Eye (tissue), 1 donor: ENCODE measurements at places on chromosomes 1 and 21.

DNA sequence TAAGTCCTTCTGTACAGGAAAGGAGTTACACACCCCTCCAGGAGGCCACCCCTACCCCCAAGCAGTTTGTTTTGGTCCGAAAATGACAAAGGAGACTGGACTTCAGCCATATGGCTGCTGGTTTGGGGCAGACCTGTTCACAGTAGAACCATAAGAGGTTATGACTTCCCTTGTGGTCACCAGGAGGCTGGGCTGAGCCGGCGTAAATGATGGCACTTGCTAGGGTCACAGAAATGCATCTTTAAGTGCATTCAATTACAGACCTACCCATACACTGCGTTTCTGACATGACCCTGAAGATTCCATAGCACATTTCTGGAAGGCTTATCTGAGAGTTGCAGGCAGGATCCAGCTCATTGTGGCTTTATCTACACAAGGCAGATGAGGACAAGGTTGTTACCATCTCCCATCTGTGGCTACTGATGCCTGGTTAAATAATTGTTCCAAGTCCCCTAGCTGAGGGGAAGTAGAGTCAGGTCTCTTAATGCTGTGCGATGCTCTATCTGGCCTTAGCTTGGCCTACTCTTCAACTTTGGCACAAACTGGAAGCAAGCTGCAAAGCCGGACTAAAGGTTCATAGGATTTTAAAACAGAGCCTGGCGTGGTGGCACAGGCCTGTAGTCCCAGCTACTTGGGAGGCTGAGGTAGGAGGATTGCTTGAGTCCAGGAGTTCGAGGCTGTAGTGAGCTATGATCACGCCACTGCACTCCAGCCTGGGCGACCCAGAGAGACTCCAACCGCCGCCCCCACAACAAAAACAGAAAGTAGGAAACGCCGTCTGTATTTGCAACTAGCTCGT is 1.7 kb upstream of the TRIM67 start:
- DNase-seq, result no peak

- DNase-seq, result no peak
Observed at GRCh38 chr1:31377364-31377863, 4.5 kb upstream of the FABP3 start.

DNA sequence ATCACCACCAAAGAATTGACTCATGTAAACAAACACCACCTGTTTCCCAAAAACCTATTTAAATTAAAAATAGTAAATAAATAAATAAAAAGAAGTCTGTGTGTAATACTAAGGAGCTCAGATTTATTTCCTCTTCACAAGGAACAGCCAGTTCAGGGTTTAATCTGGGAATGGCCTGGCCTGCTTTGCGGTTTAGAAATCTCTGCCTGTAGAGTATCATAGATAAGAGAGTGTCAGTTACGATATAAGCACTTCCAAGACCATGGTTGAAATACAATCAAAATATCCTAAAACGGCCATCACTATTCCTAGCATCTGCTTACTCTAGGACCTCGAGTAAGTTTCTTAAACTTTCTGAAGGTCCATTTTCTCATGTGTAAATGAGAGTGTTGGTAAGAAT is 274.4 kb downstream of the PLPP3 start:
- DNase-seq, result no peak

GRCh38 chr21:21614966-21615365 is 616.8 kb downstream of the NCAM2 start:
- no peak for DNase-seq

GRCh38 chr1:64404202-64404601 is 65.7 kb upstream of the CACHD1 start:
- DNase-seq, result no peak

DNA sequence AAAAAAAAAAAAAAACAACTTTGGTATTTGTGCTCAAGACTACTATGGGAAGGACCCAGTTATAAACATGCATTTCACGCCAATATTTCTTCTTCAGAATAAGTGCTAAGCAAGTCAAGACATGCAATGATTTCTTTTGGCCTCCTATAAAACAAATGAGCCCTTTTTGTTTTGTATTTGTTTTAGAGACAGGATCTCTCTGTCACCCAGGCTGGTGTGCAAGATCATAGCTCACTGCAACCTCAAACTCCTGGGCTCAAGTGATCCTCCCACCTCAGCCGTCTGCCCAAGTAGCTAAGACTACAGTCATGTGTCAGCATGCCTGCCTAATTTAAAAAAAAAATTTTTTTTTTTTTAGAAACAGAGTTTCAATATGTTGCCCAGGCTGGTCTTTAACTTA is 348.7 kb downstream of the PCP4 start:
- DNase-seq, result no peak

- peak; percentile 31 for DNase-seq
Observed at GRCh38 chr1:47703981-47704596, 266.2 kb downstream of the FOXD2 start.

DNA sequence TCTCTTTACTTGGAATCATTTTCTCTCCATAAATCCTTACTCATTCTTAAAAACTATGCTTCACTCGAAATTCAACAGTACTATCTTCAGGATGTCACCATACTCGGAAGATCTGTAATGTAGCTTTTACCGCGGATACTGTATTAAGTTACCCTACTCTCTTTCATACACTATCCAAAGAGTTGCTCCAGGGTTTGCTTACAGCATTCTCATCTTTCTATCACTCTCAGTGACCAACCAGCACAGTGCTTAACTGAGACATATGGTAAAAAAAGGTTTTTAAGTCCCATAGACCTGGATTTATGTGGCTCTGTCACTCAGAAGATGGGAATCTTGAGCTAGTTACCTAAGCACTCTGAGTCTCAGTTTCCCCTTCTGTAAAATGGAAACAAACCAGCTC is 15.8 kb downstream of the GTF2B start:
- no peak for DNase-seq

GRCh38 chr1:65254320-65255034 is 54.9 kb upstream of the DNAJC6 start:
- peak; percentile 88 for DNase-seq

GRCh38 chr1:117447661-117448060 is 80.4 kb downstream of the MAN1A2 start:
- no peak for DNase-seq

DNA sequence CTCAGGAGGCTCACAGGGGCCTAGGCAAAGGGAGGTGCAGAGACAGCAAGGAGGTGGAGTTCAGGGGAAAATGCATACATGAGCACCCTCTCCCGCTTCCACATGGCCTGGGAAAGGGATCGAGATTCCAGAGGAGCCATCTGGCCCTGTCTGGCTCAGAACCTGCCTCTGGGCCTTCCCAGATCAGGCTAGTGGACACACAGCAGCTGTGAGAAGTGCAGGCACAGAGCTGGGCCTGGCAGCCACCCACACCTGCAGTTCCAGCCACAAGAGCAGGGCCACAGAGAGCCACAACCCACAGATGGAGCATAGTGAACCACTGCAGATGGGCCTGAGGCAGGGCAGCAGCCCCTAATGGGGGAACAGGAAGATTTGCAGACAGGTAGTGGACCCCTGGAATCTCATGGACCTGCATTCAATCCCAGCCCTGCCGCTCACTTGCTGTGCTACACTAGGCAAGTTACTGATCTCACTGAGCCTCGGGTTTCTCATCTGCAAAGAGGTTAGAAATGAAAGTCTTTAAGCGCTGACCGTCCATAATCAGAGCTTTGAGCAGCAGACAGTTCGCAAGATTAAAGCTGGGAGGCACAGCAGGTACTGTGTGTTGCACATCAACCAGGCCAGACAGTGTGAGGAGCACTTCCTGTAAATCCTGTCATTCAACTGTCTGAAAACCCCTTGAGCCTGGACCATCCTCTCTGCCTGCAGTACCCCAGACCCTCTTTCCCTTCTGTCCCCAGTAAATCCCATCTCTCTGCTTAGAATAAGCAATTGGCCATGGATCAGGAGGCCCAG is 58.0 kb downstream of the MATN1 start:
- DNase-seq, result no peak

DNA sequence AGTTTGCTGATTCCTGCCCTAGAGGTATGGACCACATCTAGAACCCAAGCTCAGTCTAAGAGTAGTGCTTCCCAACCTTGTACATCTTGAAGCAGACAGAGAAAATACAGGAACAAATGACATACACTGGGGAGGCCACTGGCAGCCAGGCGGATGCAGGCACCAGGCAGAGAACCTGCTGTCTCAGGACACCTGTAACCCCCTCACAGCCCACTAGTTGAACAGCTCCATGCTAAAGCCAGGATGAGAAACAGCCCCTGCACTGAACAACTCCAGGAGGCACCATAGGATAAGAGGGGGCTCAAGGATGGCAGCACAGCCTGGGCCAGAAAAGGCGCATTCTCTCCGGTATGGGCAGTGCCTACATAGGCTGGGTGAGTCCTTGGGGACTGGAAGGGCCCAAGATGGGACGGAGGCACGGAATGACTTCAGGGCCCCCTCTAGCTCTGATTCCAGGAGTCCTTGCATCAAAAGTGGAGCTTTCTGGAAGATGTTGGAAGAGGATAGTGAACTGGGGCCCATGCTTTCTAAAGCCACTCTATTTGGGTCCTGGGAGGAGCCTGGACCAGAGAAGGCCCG is 16.0 kb downstream of the MEF2D start:
- no peak for DNase-seq

DNA sequence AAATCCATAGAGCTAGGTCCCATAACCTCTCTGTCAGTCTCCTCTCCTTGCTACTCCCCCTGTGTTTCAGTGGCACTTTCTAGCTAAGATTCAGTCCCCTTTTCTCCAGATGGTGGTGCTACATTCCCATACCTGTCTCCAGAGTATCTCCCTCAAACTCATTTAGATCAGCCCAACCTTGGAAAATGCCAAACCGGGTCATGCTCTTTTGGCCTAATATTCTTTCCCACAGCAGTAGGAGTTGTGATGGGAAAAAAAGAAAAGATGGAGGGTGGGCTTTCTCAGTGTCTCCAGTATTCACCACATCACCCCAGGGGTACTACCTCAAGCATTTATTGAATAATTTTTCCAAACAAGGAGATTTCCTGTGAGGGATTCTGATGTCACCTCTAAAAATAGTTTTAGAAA is 3.2 kb upstream of the RXFP4 start:
- DNase-seq, result peak; percentile 85

GRCh38 chr1:89660224-89661061 is 27.5 kb downstream of the LRRC8C start:
- peak; percentile 12 for DNase-seq

DNA sequence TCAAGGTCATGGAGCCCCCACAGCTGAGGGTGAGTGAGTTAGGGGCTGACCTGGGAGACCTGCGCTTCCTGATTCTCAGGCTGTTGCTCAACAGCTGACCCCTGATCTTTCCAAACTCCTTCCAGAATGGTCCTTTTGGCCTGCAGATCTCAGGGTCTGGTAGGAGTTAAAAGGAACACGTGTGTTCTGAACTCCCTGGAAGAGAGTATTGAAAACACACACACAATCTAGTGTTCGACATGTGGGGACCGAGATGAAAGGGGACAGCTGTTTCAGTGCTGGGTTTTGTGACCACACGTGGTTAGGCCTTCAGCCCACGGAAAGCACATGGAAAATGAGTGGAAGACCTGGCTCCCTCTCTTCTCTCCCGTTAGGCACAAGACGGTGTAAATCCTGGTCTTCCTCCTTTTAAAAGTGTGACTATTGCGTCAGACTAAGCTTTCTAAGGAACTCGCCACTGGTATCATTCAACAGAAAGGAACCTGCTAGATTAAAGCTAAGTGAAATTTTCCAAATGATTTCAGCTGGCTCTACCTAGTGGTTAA is 49.6 kb downstream of the RUNX1 start:
- no peak for DNase-seq

DNA sequence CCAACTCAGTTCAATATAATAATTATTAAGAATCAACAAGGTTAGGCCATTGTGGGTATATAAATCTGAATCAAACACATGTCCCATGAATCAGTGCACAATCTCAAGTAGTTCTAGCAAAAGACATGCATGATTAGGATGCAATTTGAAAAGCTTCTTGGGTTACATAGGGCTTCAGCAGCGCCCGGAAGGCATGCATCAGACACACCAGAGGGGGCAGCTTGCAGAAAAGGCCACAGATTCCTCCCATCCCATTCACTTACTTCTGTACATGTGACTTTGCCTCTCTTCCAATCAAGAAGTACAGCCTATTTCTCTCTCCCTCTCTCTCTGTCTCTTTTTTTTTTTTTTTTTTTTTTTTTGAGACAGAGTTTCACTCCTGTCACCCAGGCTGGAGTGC is 91.8 kb downstream of the KCNN3 start:
- no peak for DNase-seq

GRCh38 chr1:74772945-74773344 is 40.0 kb downstream of the TYW3 start:
- DNase-seq, result no peak

DNA sequence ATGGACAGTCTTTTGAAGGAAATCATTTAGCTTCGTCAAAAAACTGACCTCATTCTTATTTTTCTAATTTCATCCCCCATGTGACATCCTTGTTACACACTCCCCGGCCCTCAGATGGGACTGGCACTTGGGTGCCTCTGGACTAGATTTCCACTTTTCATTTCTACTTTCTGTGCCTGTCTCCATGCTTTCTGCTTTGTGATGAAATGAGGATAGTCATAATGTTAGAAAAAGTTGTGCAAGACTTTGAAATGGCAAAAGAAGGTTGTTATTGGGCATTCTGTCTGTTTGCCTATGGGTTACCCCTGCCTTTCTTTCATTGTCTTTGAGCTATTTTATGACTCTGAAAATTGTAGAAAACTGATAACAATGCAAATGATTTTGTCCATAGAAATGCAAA is 54.9 kb downstream of the MDM4 start:
- no peak for DNase-seq

DNA sequence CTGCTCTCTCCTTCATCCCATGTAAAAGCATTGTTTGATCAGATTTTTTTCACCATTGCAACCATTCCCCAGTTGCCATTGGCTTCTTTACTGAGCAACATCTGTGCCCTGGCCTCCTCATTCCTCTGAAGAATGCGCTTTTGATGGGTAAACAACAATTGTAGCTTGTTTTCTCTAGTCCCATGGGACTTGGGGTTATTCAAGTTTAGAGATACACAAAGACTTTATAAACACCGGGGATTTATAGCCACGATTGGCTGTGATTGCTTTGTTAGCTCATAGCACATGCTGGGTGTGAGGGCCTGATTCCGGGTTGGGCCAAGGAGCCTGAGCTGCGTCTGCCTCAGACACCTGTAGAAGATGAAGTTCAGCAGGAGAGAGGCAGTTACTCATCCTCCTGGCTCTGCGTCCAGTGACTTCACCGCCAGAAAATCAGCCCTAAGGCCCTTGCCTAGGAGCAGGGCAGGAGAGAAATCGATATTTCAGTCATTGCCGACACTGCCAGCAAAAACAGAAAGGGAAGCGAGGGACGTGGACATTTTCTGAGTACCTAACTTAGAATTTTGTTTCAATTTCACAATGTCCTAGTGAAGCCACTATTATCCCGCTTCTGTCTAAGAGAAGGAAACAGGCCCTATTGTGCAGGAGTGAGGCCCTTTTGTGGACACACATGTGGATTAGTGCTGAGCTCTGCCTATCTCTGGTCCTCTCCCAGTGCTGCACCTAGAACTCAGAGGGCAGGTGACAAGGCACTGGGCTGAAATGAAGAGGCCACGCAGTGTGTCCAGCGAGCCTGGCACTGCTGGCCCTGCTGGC is 159.8 kb upstream of the USP24 start:
- no peak for DNase-seq

- peak; percentile 83 for DNase-seq
Observed at GRCh38 chr21:37675202-37675801, 241.0 kb downstream of the KCNJ6 start.

GRCh38 chr1:64915381-64916274 is 50.7 kb downstream of the JAK1 start:
- no peak for DNase-seq
